ENCODE measurements at places on chromosomes 13 and 19. TPM values are rescaled to one million over a fixed set of nuclear protein-coding genes. Genes with fewer than 3 reads are reported as not detected.
A peak's percentile ranks its signal among the peaks of the same experiment; 100 is the strongest.

The SLC7A9 gene
- not detected for total RNA-seq

The MAP2K7 gene
- 52.2 TPM for total RNA-seq

The ZNF625 gene
- total RNA-seq: 6.7 TPM

The CEACAM16 gene
- not detected for total RNA-seq

The PCDH17 gene
- 14.0 TPM for total RNA-seq

The APOC1 gene
- 5.7 TPM for total RNA-seq

The METTL21C gene
- total RNA-seq: not detected

The STOML3 gene
- not detected for total RNA-seq

The FCGBP gene
- total RNA-seq: 529 TPM

The BST2 gene
- total RNA-seq: 182 TPM

GRCh38 chr13:30157616-30157993, 149.7 kb downstream of the KATNAL1 start:
- DNase-seq: no peak

- DNase-seq: peak; percentile 86
Observed at GRCh38 chr13:30690282-30691188, 44.8 kb upstream of the ALOX5AP start.

GRCh38 chr19:4722671-4723594, 709 bp downstream of the DPP9 start:
- peak; percentile 39 for DNase-seq

GRCh38 chr13:76292031-76292430, 594.2 kb downstream of the KCTD12 start:
- DNase-seq: no peak

GRCh38 chr13:66673401-66673800, 556.7 kb downstream of the PCDH9 start:
- DNase-seq: no peak

DNA sequence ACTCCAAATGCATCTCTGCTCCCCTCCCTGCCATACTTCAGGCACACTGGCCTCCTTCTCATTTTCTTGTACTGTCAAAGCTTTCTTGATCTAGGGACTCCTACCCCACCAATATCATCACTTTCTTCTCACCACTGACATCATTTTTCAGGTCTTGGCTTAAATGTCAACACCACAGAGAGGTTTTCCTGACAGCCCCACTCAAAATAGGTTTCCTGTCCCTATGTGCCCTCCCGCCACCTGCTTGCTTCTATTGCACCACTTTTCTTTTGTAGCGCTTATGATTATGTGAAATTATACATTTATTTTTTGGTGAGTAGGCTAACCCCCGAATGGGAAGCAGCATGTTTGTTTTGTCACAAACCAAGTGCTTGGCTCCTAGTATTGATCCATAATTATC, 164.6 kb downstream of the NDFIP2 start:
- DNase-seq: no peak

DNA sequence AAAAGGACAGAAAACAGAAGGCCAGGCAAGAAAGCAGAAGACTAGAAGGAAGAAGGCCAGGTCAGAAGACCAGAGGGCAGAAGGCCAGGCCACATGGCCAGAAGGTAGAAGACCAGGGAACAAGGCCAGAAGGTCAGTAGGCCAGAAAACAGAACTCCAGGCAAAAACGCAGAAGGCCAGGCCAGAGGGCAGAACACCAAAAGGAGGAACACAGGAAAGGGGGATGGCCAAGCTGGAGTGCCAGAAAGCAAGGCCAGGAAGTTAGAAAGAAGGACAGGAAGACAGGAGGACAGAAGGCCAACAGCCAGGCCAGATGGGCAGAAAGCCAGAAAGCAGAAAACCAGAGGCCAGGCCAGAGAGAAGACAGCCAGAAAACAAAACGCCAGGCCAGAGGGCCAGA, 185.4 kb downstream of the TUBA3C start:
- no peak for DNase-seq

- no peak for DNase-seq
Observed at GRCh38 chr13:102678339-102679107, 16.3 kb downstream of the METTL21C start.

GRCh38 chr19:4149518-4150288, 3.7 kb upstream of the CREB3L3 start:
- peak; percentile 52 for DNase-seq

- DNase-seq: peak; percentile 33
Observed at GRCh38 chr13:46170687-46171086, 11.3 kb downstream of the LCP1 start.

GRCh38 chr13:104694397-104694796, 1628.2 kb upstream of the SLC10A2 start:
- DNase-seq: peak; percentile 11

GRCh38 chr19:38736036-38736412, 8.2 kb downstream of the CAPN12 start:
- DNase-seq: peak; percentile 86

GRCh38 chr19:15911599-15912235, 13.8 kb upstream of the CYP4F2 start:
- DNase-seq: peak; percentile 17

GRCh38 chr13:93690139-93690538, 463.5 kb downstream of the GPC6 start:
- DNase-seq: no peak

GRCh38 chr19:15244808-15245207, 12.6 kb upstream of the EPHX3 start:
- DNase-seq: no peak

DNA sequence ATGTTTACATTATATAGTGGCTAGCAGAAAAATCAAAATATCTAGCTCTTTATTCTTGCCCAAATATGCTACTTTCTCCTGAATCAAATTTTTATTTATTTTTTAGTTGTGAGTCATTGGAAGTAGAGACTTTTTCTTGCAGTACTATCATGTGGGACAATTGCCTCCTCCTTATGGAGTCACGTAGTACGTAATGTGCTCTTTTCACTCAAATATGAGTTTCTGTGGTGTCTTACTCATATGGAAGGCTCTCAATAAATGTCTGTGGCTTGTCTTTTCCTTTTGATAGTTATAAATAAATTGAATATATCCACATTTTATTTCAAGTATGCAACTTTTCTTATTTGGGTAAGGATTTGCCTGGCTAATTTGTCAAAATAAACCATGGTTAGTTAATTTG, 1411.0 kb upstream of the SLC10A2 start:
- no peak for DNase-seq

- no peak for DNase-seq
Observed at GRCh38 chr19:39190768-39191167, 6.0 kb upstream of the NCCRP1 start.

- peak; percentile 50 for DNase-seq
Observed at GRCh38 chr19:23394511-23394910, 760 bp downstream of the ZNF91 start.

GRCh38 chr19:10270180-10270615, 722 bp upstream of the ICAM1 start:
- DNase-seq: peak; percentile 74

- DNase-seq: no peak
Observed at GRCh38 chr13:30751183-30751933, 16.0 kb downstream of the ALOX5AP start.

DNA sequence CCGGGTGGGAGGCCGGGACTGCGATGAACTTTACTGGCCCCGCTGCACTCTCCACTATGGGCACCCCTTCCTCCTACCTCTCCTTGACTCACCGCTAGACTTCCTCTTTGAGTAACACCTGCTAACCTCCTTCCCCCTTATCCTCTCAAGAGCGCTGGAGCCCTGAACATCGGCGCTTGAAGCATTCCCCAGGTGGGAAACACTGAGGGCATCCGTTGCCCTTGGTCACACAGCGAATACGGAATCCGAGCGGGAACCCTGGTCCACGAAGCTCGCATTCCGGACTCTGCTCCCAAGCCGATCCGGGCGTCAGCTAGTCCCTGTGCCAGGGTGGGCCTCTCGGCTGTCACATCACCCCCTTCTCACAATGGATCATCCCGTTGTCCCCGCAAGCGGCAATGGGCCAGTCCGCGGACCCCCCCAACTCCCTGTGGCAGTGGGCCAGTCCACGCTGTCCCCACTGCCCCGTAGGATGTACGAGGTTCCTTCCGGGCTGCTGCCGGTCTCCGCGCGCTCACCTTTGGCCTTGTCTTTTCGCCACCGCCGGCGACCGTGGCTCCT, 4.2 kb downstream of the LIPE start:
- DNase-seq: peak; percentile 82

- no peak for DNase-seq
Observed at GRCh38 chr13:27920677-27921420, 1.0 kb downstream of the PDX1 start.

GRCh38 chr13:98274921-98275487, 97.9 kb upstream of the RNF113B start:
- no peak for DNase-seq

- DNase-seq: peak; percentile 22
Observed at GRCh38 chr19:10915130-10916091, 13.0 kb downstream of the YIPF2 start.

DNA sequence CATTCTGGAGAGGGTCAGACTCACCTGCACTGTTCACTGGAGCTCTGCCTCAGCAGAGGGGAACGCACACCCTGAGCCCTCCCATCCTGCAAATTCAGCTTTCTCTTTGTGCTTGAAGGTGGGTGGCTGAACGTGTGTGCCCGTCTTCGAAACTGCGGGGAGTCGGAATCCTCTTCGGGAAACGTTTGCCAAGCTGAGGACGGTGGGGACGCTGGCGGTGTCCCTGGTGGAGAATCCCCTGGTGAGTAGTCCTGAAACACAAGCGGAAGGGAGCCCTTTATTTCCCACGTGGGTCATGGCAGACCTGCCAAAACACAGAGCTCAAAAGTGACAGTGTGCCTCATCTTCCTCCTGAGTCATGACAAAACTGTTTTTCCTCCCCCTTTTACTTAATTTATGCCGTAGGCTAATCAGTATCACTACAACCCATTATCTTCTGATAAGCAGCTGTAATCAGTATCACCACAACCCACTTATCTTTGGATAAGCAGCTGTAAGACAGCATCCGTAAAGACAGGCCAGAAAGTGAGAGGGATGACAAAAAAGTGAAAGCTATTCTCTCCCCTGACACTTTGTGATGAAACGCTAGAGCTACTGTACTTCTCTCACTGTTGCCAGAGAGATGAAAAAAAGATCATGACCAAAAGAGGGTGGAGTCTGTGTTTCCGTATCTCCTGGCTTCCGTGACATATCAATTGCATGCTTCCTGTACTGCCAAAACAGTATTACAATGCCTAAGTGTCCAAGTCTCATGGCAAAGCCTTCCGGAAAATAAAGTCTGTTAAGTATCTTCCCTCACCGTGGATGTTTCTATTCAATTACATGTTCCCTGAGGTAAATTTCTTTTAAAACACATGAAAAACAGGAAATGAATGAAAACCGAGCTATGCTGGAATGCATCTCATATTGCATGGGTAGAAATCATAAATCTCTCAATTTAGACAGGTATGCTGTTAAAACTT, 155.5 kb downstream of the TBC1D4 start:
- peak; percentile 72 for DNase-seq

DNA sequence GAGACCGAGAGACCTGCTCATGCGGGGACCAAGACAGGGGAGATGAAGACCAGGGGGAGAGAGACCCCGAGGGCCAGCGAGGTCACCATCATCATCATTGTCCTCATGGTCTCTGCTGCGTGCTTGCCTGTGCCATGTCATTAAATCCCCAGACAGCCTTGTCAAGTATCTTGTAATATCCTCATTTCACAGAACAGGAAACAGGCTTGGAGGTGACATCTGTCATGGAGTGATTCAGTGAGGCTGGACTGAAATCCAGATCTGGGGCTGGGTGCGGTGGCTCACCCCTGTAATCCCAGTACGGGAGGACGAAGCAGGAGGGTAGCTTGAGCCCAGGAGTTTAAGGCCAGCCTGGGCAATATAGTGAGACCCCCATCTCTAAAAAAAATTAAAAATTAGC, 5.9 kb upstream of the NANOS2 start:
- DNase-seq: no peak

- no peak for DNase-seq
Observed at GRCh38 chr13:75139291-75139690, 342.7 kb downstream of the TBC1D4 start.

- DNase-seq: no peak
Observed at GRCh38 chr13:62278271-62278670, 862.6 kb upstream of the PCDH20 start.

- no peak for DNase-seq
Observed at GRCh38 chr13:40228496-40228895, 437.9 kb downstream of the FOXO1 start.

DNA sequence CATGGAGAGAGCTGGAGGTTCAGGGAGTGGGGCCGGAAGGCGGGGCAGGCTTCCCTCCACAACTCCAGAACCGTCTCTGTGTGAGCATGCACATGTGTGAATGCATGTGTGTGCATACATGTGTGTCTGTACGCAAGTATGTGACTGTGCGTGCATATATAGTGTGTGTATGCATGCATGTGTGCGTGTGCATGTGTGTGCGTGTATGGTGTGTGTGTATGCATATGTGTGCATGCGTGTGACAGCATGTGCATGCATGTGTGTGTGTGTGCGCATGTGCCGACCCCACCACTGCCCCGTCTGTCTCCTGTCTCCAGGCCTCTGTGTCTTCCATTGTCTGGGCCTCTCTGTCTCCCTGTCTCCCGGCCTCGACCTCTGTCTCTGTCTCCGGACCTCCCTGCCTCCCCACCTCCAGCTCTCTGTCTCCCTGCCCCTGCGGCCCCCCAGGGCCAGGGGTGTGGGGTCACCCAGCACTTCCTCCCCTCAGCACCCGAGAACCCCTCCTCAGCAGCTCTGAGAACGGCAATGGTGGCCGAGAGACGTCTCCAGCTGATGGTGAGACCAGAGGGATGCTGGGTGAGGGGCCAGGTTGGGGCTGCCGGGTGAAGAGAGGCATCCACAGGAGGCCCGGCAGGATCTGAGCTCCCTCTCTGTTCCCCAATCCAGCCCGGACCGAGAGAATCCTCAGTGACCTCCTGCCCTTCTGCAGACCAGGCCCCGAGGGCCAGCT, 22.5 kb downstream of the ARHGEF1 start:
- DNase-seq: no peak

DNA sequence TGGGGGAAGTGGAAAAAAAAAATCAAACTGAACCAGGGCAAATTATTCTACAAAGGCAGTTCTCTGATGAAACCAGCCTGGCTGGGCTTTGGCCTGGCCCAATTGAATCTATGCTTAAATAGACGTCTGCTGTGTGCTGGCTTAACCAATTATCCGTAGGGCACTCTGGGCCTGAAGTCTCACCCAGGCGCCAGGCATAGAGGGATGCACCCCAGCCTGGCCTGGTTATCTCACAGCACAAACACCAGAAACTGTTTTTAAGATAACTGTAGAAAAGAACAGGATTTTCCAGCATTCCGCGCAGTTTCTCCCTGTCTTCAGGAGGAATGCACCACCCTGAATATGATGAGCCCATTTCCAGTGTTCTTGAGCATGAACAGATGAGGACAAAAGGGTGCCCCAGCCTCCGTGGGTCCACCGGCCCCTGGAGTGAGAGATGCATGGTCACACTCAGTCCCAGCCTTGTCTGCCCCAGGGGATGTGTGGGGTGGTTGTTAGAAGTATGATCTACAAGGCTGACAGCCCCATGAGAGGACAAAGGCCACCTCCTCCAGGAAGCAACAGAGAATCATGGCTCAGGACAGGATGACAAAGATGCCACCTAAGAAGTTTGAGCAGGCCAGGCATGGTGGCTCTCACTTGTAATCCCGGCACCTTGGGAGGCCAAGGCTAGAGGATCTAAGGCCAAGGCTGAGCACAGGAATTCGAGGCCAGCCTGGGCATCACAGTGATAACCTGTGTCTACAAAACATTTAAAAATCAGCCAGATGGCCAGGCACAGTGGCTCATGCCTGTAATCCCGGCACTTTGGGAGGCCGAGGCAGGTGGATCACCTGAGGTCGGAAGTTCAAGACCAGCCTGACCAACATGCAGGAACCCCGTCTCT, 50.2 kb downstream of the PEPD start:
- no peak for DNase-seq
